NCI-H1092 (cell line): ENCODE measurements at places on chromosomes 5 and 9.

GRCh38 chr9:10062629-10063395 lies 550.0 kb downstream of the PTPRD start:
- DNase-seq = no peak

GRCh38 chr5:2303431-2304100 lies 420.8 kb upstream of the IRX4 start:
- DNase-seq = peak; percentile 33

GRCh38 chr5:102080288-102080687 lies 215.8 kb downstream of the SLCO4C1 start:
- DNase-seq = no peak

DNA sequence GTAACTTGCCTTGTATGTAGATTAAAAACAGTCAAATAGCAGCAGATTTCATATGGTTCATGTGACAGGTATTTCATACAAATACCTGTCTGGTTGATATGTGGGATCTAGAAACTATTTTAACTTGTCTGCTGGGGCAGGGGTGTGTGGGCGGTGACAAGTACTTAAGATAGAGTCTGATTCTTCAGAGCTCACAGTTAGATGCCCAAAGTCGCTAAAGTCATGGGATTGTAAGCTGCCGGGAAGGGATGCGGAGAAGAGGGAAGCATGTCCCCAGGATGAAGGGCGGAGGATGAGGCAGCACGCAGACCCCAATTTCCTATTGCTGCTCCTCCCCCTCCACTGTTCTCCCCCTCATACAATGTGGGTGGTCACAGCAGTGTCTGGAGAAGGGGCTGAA lies 13.3 kb downstream of the ANXA6 start:
- DNase-seq = no peak

- no peak for DNase-seq
Measured at GRCh38 chr5:14143546-14143840, 351 bp downstream of the TRIO start.

DNA sequence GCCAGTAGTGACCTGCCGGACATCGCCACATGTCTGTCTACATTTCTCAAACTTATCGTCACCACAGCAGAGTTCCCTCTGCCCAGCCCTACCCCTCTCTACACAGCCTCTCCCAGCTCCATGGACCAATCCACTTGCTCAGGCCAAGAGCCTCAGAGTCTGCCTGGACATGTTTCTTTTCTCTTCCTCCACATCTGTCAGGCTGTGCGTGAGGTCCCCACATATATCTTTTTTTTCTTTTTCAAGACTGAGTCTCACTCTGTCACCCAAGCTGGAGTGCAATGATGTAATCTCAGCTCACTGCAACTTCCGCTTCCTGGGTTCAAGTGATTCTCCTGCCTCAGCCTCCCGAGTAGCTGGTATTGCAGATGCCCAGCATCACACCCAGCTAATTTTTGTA lies 62.7 kb upstream of the GGTA1 start:
- DNase-seq = no peak

GRCh38 chr5:164358531-164359259 lies 853.3 kb downstream of the MAT2B start:
- DNase-seq = no peak

GRCh38 chr9:134629586-134630392 lies 11.8 kb upstream of the COL5A1 start:
- DNase-seq = no peak

GRCh38 chr5:1511048-1511447 lies 12.7 kb downstream of the LPCAT1 start:
- DNase-seq = no peak

- DNase-seq = no peak
Measured at GRCh38 chr5:179497636-179498340, 52.6 kb upstream of the RUFY1 start.

GRCh38 chr9:96499257-96499656 lies 49.3 kb downstream of the HABP4 start:
- DNase-seq = no peak

GRCh38 chr9:2016408-2017330 lies 1.5 kb downstream of the SMARCA2 start:
- DNase-seq = no peak

DNA sequence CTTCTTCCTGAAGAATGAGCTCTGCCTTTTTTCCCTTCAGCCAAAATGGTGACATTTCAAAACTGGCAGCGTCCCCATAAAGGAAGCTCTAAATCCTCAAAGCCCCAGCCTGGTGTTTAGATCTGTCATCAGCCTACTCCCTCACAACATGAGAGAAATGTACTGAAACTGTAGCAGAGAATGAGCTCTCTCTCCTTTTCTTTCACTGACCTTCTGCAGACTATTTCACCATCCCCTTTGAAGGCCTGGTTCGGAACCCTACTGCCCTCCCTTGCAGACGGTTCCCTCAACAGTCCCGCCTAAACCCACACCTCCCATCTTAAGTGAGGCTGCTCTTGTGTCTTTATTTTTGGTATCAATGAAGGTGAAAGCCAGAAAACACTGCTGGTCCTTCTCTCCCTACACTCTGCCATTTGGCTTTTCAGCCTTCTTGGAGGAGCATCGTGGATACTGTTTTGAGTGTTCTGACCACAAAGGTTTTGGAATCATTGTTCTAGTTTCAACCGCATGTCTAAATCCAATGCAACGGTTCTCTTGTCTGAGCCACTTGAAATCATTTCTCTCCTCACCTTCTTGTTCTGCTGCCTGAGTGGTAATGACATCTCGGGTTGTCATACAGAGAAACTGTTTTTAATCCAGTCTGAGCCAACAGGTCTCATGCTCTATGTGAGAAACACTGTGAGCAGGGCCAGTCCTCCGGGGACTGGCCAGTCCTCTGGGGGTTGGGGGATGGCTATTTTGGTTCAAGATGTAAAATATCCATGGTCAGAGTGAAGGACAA lies 39.0 kb downstream of the ITK start:
- no peak for DNase-seq

DNA sequence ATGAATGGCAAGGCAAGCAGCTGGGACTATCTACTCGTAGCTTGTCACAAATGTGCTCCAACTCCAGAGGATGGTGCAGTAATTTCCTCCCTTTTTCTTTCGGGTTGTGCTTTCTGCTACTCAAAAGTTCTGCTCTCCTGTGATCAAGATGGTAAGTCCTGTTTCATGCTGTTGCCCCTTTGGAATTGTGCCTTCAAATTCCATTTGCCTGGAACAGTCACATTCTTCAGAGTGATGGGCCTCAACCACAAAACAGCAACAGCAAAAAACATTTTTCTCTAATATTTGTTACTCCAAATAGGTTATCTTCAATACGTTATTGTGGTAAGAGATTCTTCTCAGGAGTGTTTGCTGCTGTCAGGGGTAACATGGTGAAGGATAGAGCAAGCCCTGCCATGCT lies 209.3 kb downstream of the PALM2AKAP2 start:
- no peak for DNase-seq

GRCh38 chr5:96335873-96336272 lies 97.2 kb downstream of the PCSK1 start:
- DNase-seq = no peak

- peak; percentile 33 for DNase-seq
Measured at GRCh38 chr5:66814146-66814991, 218.2 kb downstream of the MAST4 start.

DNA sequence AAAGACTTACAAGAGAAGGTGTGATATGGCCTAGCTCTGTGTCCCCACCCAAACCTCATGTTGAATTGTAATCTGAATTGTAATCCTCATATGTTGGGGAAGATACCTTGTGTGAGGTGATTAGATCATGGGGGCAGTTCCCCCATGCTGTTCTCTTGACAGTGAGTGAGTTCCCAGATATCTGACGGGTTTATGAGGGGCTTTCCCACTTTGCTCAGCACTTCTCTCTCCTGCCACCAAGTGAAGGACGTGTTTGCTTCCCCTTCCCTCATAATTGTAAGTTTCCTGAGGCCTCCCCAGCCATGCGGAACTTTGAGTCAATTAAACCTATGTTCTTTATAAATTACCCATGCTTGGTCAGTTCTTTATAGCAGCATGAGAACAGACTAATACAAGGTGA lies 49.0 kb downstream of the CDO1 start:
- DNase-seq = no peak

GRCh38 chr5:116038817-116039216 lies 6.5 kb downstream of the ARL14EPL start:
- DNase-seq = no peak

- DNase-seq = no peak
Measured at GRCh38 chr9:99076483-99077171, 28.3 kb upstream of the TGFBR1 start.

- no peak for DNase-seq
Measured at GRCh38 chr5:34035756-34036155, 7.3 kb downstream of the C1QTNF3 start.

DNA sequence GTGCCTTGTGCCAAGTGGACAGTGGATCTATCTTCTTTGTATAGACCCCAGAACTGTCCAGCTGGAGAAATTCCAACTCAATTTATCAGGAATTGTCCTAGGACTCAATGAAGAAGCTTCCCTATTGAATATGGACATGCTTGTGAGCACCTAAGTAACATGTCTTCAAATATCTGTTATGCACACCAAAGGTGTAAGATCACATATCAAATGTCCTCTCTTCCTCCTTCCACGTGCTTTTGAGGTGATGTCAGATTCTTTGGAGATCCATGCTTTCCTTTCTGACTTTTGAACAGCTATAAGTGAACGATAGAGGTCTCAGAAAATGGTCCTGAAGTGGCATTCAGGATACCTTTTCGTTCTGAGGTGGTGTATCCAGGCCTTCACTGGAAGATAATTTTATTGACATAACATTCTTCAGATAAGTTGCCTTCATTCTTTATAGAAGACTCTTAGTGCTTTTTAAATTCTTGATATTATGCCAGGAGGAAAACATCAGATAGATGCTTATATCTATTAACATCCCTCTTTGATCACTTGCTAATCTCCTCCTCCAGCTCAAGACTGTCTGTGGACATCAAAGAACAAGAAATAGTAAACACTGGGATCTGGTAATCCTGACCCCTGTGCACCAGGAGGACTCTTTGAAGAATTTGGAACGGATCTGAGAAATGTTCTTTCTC lies 246.4 kb downstream of the SMARCA2 start:
- no peak for DNase-seq

DNA sequence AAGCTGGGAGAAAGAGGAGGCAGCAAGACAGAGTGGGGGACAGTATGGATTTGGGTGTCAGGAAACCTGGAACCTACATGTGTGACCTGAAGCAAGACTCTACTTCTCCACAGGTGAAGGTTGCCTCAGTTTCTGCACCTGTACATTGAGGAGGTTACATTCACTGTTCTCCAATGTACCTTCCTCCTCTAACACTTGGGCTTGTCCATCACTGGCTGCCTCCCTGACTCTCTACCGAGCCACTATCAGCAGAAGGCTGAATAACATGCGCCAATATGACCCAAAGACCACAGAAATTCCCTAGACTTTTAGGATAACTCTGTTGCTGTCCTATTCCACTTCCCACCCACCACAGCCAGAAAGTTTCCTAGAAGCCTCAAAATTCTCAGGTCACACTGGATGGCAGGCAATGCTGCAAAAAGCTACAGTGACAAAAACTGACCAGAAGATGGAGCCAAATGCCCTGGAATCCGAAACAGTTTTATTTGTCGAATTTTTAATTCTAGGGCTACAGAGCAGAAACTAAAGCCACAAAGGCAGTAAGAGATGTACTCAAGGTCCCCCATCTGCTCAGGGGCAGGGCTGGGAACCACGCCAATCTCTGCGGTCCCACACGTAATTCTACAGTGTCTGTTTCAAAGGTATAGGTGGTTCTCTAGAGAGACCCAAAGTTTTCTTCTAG lies 64.4 kb downstream of the FAM114A2 start:
- DNase-seq = no peak

GRCh38 chr5:78763659-78764189 lies 115.2 kb upstream of the LHFPL2 start:
- no peak for DNase-seq

DNA sequence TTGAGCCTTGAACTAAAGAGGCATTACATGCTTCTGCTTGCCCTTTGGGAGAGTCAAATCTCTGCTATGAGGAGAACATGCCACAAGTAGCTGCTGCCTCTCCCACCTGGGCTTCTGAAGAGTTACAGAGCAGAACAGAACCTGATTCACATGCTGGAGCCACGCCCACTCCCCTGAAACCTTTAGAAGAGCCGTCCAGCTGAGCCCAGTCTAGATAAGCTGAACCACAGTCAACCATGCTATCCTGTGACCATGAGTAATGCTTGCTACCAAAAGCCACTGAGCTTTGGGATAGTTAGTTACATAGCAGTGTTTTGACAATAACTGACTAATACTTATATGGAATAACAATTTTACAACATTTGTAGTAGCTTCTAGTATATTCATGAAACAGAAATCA lies 111.0 kb upstream of the VCAN start:
- no peak for DNase-seq

- no peak for DNase-seq
Measured at GRCh38 chr5:158511454-158511853, 588.3 kb downstream of the EBF1 start.

- DNase-seq = no peak
Measured at GRCh38 chr9:128124451-128124850, 3.1 kb downstream of the PTGES2 start.

GRCh38 chr9:123081824-123082223 lies 48.4 kb downstream of the GPR21 start:
- no peak for DNase-seq

- DNase-seq = no peak
Measured at GRCh38 chr5:97141031-97141430, 1.4 kb downstream of the LIX1 start.

DNA sequence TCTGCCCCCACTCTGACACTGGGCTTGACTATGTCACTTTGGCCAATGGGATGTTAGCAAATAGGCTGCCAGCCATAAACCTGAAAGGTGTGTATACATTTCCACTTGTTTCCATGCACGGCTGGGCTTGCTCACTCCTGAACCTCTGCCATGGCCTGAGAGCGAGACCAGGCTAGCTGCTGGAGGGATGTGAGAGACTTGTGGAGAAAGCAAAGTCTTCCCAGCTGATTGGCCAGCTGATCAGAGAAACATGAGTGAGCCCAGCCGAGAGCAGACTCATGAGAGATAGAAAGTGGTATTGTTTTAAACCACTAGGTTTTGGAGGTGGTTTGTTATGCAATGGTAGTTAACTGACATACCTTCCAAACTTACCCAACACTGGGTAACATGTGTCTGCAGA lies 13.9 kb downstream of the FAM193B start:
- DNase-seq = no peak

DNA sequence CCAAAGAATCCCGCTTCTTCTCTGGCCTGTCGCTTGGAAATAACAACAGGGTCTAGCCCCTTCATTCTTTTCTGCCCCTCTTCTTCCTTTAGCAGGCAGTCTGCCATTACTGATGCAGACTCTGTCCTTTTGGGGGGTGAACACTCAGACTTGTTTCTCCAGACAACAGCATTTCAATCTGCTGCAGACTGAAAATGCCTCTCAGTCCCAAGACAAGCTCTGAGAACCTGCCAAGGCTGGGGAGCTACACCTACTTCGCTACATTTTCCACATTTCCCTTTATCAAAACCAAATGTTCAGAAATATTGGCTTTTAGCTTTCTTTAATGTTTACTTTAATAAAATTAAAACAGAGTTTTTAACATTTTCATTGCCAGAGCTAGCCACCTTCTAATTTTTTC lies 152.4 kb downstream of the MPDZ start:
- DNase-seq = no peak
